Cerebellar nuclear complex (tissue), 1 donor: ENCODE measurements at places on chromosomes 5 and 9.

DNA sequence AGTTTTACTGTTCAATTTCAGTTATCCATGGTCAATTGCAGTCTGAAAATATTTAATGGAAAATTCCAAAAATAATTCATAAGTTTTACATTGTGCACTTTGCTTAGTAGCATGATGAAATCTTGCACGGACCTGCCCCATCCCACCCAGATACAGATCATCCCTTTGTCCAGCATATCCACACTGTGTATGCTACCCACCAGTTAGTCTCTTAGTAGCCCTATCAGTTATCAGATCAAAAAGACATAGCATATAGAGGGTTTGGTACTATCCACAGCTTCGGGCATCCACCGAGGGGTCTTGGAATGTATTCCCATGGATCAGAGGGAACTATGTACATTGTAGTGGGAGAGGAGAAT, 97.7 kb downstream of the SLC44A1 start:
- no peak for DNase-seq

GRCh38 chr9:98830554-98830953, 23.1 kb downstream of the GALNT12 start:
- no peak for DNase-seq

DNA sequence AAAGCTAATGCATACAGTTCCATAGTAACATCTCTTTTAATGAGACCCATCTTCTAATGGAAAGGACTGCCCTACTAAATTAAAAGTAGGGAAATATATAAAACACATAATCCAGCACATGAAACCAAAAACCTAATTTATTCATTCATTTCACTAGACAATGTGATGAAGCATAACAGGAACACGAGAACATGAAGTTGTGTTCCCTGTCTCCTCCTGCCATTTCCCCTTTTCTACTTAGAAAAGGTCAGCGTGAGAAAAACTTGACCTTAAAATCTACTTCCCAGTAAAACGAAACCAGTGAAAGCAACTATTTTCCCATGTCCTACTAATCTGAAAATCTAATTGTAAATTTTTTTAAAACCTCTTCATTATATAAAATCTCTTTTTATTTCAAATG, 847.5 kb downstream of the TLE1 start:
- DNase-seq: no peak

GRCh38 chr5:5044247-5044840, 95.8 kb upstream of the ADAMTS16 start:
- DNase-seq: no peak

DNA sequence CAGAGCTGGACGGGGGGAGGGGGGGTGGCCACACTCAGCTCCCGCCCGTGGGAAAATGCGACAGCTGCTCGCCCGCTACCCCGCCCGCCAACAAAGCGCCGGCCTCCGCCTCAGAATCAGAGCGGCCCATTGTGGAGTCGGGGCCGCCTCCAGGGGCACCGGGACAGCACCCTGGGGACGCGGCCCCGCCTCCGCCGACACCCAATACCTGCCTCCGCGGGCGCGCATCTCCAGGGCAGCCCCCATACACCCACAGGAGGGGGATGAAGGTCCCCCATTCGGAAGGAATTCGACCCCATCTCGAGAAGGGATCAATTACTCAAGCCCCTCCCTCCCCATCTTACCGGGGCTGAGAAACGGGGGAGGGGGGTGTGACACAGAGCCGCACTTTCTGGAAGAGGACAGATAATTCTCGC, 1.3 kb downstream of the NOTCH1 start:
- DNase-seq: no peak

GRCh38 chr9:107635803-107636174, 146.2 kb upstream of the KLF4 start:
- DNase-seq: no peak

GRCh38 chr5:170270293-170271069, 27.1 kb downstream of the LCP2 start:
- no peak for DNase-seq

DNA sequence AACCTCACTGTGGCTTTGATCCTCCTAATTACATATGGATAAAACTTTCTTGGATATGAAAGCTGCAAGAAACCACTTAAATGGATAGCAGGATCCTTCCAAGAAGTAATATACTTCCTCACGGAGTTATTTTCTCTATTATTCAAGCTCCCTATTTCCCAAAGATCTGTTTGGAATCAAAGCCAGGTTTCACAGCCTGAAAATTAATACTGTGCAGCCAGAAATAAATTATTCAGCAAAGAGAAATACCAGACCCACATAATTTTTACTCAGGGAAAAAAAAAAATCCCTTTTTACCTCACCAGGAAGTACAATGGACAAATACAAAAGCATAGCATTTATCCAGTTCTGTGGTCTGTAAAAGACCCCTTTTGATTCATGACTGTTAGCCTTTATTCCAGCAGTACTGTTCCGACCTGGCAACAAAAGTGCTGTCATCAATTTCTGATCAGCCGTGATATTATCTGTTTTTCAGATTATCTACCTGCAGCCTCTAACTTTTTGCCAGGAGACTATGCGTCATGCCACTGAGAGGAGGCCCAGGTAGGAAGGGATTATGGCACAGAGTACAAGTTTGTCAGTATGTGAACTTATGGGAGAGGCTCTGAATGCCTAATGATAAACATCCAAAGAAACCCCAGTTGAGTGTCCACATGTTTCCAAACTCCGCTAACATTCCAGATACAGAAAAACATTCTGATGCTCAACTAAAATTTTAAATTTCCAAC, 57.0 kb downstream of the FBN2 start:
- no peak for DNase-seq

DNA sequence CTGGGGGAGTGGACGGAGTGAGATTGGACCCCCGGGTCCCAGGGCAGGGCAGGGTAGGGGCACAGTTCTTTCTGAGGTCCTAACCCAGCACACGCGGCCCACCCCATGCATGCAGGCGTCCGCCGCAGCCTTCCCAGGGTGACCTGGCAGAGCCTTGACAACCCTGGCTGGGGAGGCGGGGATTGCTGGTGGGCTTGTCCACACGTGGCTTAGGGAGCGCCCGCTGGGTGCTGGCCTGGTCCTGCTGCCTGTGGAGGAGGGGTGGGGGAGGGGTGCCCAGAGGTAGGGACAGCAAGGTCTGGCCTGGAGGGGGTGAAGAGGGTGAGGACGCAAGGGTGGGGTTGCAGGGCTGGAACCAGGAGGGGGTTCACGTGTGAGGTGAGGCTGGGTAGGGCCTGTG, 6.0 kb downstream of the RXRA start:
- no peak for DNase-seq

DNA sequence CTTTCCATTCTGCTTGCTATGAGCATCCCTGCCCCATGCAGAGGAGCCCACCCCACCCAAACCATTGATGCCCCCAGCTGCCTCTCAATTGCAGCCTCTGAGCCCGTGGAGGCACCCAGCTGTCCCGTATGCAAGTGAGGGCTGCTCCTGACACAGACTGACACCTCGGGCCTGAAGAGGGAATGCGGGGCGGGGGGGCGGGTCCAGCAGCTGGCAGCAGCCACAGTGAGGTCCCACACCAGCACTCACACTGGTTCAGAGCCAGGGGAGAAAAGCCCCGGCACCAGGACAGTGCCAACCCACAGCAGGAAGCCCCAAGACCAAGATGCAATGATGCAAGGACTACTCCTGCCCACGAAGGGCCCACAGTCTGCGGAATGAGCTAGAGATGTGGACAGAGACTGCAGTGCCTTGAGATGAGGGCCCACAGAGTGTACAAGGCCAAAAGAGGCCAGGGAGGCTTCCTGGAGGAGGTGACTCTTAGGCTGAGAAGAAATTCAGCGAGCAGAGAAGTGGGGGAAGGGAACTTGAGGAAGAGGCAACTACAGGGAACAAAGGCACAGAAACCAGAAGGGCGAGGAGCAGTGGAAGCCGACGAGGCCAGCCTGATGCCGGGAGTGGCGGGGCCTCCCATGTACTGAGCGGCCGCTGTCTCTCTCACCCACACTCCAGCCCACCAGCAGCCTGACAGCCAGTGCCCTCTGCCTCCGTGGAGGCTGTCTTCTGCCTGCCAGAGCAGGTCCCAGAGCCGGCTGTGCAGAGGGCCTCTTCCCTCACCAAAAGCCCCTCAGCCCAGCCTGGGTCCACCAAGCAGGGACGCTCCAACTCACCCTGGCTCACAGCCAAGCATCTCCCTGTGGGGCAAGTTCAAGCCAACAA, 9.2 kb downstream of the EEIG1 start:
- no peak for DNase-seq

- no peak for DNase-seq
These were observed 567.9 kb upstream of the DAB2 start for GRCh38 chr5:39992617-39993202.

- no peak for DNase-seq
These were observed 6.4 kb downstream of the TLX3 start for GRCh38 chr5:171315386-171315891.

DNA sequence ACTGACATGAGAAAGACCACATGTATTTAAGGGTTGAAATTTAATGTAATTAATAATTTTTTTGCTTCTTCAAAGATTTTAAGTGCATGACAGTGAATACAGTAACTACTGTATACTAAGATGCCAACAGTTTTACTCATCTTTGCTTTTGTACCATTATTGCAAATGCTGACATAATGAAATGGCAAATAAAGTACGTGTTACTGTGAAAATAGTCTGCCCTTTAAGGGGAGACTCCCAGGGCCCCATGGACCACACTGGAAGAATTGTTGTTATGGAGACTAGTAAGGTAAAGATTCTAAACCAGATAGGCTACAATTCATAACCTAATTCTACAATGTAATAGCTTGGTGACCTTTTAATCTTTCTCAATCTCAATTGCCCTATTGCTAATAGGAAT, 84.7 kb downstream of the NR3C1 start:
- DNase-seq: no peak

- DNase-seq: no peak
These were observed 289.2 kb upstream of the PCSK5 start for GRCh38 chr9:75601280-75601679.

- DNase-seq: no peak
These were observed 71.5 kb upstream of the RPS23 start for GRCh38 chr5:82349652-82350051.

- no peak for DNase-seq
These were observed at the start of gene VAV2 for GRCh38 chr9:133991964-133992779. Gene VAV2 (minus strand): TSS chr9:133992324. CDS start chr9:133992278, 46 bp downstream.

DNA sequence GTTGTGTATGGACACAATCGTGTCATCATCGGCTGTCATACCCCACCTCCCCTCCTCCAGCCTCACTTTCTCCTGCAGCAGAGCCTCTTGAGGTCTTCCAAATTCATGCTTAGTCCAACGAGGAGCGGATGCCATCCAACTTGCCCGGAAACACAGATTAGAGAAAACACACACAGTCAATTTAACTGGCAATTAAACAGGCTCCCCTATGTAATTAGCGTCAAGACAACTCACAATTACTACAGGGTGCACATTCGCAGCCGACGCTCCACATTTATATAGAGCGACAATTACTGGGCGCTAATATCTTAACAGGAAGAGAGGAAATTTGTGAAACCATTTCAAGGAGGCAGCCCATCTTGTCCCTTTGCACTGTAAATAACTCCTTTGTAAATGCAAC, 86.0 kb upstream of the ZNF618 start:
- DNase-seq: no peak

GRCh38 chr9:123372766-123373446, 16.9 kb downstream of the CRB2 start:
- DNase-seq: no peak

DNA sequence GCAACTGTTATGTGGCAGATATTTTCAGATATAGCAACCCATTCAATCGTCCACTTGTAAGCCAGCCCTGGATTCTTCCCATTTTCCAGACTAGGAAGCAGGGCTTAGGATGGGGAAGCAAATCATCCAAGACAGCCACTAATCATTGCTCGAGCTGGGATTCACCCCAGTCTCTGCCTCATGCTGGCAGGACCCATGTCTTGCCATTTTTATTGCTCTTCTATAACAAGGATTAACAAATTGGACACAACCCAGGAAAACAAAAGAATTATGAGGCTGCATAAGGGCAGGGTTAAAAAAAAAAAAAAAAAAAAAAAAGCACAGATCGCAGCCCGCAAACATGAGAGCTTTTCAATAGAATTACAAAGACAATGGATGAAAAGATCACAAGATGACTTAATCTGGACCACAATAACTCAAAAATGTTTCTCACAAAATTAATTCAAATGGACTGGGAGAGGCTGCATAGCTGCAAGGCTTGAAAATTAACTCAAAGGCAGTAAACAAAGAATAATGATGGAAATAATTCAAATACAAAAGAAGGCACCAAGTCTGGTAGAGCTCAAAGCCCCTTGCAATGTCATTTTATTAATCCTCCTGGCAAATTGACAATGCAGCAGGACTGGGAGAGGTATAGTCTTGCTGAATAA, 40.7 kb downstream of the ASTN2 start:
- no peak for DNase-seq

DNA sequence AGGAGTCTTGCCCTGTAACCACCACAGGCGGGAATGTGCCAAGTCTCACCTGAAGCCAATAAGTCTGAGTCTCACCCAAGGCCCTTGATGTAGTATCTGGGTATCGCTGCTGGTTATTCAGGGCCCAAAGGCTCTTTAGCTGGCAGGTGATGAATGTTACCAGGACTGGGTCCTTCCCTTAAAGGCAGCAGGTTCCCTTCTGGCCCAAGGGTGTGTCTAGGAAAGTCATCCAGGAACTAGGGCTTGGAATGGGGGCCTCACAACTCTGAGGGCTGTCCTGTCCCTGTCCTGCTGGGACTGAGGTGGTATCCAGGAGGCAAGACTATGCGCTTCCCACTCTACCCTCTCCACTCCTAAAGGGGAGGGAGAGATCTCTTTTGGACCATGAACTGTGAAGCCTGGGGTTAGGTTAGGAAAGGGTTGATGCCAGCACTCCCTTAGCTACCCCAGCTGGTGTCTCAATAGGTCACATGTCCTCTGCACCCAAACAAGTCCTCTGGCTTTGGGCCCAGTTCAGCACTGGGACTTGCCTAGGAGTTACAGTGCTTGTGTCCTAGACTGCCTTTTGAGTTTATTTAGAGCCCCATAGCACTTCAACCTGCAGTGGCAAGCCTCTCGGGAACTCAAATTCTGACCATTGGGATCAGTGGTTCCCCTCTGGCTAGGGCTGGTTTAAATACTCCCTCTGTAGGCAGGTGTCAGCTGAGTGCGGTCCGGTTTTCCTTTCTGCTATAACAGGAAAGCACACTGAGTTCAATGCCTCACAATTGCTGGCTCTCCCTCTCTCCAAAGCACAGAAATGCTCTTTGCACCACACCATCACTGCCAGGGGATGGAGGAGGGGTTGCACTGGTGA, 22.5 kb upstream of the RANBP3L start:
- no peak for DNase-seq

GRCh38 chr5:1204693-1205242, 3.4 kb downstream of the SLC6A19 start:
- DNase-seq: no peak

- DNase-seq: no peak
These were observed 183.5 kb downstream of the CDK5RAP2 start for GRCh38 chr9:120396418-120396817.

GRCh38 chr5:131706281-131706680, 71.3 kb upstream of the RAPGEF6 start:
- no peak for DNase-seq

GRCh38 chr5:33457817-33458216, 17.1 kb downstream of the TARS1 start:
- DNase-seq: no peak

DNA sequence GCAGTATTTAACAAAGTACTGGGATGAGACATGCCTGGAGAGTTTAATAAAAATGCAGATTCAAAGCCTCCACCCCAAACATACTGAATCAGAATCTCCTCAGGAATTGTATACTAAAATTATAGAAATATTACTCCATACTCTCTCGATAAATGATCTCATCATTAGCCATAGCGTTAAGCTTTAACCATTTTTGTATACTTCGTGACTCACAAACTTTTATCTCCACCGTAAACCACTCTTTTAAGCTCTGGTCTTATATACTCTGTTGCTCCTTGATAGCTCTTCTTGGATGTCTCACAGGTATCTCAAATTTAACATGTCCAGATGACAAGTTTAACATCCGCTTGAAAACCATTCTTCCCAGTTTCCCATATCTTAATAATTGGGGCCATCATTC, 327.8 kb downstream of the ADGRV1 start:
- DNase-seq: no peak
